ENCODE measurements at places on chromosomes 5 and 9.

DNA sequence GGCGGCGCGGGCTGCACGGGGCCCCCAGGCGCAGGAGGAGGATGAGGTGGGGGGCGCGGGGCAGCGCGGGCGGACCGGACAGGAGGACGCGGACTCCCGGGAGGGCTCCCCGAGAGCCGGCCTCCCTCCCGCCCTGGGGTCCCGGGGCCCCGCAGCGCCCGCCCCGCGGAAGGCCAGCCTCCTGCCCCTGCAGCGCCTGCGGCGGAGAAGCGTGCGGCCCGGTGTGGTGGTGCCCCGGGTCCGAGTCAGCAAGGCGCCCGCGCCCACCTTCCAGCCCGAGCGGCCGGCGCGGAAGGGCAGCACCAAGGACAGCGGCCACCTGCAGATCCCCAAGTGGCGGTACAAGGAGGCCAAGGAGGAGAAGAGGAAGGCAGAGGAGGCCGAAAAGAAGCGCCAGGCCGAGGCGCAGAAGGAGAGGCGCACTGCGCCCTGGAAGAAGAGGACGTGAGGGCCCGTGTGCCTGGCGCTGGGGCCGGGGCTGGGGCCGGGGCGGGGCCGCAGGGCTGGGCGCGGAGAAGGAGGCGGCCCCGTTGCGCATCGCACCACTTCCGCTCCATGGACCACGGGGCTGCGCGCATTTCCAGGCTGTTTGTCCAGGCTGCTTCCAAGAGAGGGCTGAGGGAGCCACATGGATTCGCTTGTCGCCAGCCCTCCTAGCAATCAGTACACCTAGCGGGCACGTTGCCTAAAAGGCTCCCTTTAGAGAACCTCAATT lies 86.0 kb downstream of the ANKRD33B start:
- no peak overlapping the region for H3K27ac ChIP-seq
- DNase-seq, result no peak
- no peaks in the 10 kb centered on the region for H3K27me3 ChIP-seq
- H3K4me3 ChIP-seq, result no peak overlapping the region

DNA sequence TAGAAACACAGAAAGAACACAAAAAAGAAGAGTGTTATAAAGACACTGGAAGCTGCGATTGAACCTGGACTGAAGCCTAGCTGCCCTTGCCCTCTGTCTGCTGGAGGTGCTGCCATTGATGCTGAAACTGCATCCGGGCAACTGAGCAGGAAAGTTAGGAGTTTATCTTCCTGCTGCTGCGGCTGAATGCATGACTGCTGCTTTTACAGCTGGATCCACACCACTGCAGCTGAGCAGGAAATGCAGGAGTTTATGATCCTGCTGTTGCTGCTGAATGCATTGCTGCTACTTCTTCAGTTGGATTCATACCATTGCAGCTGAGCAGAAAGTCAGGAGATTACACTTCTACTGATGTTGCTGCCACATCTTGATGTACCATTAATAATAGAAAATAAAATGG lies 21.8 kb upstream of the JAKMIP2 start:
- H3K4me1 ChIP-seq, result no peaks in the 10 kb centered on the region
- H3K4me3 ChIP-seq, result no peak overlapping the region
- DNase-seq, result no peak
- no peak overlapping the region for H3K27ac ChIP-seq
- H3K27me3 ChIP-seq, result peaks cover 3% of the 10 kb centered on the region
- H3K36me3 ChIP-seq, result no peaks in the 10 kb centered on the region

- peaks cover 12% of the 10 kb centered on the region for H3K27me3 ChIP-seq
- H3K27ac ChIP-seq, result no peak overlapping the region
- peaks cover 11% of the 10 kb centered on the region for H3K36me3 ChIP-seq
- DNase-seq, result peak; percentile 31
Observed at GRCh38 chr9:110048976-110049698, 158.8 kb downstream of the C9orf152 start.

DNA sequence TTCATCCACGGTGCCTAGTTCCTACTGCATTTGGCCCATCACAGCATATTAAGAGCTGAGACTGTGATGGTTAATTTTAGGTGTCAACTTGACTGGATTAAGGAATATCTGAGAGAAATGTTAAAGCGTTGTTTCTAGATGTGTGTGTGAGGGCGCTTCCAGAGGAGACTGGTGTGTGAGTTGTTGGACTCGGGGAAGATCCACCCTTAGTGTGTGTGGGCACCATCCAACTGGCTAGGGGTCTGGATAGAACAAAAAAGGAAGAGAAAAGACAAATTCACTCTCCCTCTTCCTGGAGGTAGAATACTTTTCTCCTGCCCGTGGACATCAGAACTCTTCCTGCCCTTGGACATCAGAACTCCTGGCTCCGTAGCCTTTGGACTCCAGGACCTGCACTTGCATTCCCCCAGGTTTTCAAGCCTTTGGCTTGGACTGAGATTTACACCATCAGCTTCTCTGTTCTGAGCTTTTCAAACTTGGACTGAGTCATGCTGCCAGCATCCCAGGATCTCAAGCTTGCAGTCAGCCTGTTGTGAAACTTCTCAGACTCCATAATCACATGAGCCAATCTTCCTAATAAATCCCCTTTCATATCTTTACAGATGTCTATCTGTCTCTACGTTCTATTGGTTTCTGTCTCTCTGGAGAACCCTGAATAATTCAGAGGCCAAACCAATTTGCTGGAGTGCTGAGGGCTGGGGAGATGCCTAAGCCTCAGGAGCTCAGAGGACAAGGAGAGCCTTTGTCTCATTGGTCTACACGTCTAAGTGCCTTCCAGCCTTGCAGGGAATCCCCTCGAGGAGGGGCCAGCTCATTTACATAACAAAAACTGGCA lies 164.5 kb downstream of the DCP2 start:
- H3K27me3 ChIP-seq, result no peaks in the 10 kb centered on the region
- H3K27ac ChIP-seq, result no peak overlapping the region
- DNase-seq, result no peak
- no peak overlapping the region for H3K4me3 ChIP-seq
- no peaks in the 10 kb centered on the region for H3K36me3 ChIP-seq

GRCh38 chr5:174448662-174449061 lies 275.7 kb upstream of the MSX2 start:
- no peaks in the 10 kb centered on the region for H3K36me3 ChIP-seq
- no peaks in the 10 kb centered on the region for H3K4me1 ChIP-seq
- H3K27ac ChIP-seq, result no peak overlapping the region
- peaks cover 6% of the 10 kb centered on the region for H3K27me3 ChIP-seq

- no peak for DNase-seq
- H3K27me3 ChIP-seq, result peaks cover 50% of the 10 kb centered on the region
- H3K36me3 ChIP-seq, result no peaks in the 10 kb centered on the region
- no peak overlapping the region for H3K27ac ChIP-seq
- H3K4me1 ChIP-seq, result peaks cover 6% of the 10 kb centered on the region
Observed at GRCh38 chr5:14148890-14149671, 5.9 kb downstream of the TRIO start.

- peak overlapping the region; percentile 70 for H3K27ac ChIP-seq
- H3K36me3 ChIP-seq, result no peaks in the 10 kb centered on the region
- peaks cover 18% of the 10 kb centered on the region for H3K4me1 ChIP-seq
- no peak overlapping the region for H3K4me3 ChIP-seq
Observed at GRCh38 chr5:76790632-76791290, 28.1 kb upstream of the F2RL1 start.

- no peak overlapping the region for H3K4me3 ChIP-seq
- H3K4me1 ChIP-seq, result peaks cover 1% of the 10 kb centered on the region
- no peak for DNase-seq
- no peak overlapping the region for H3K27ac ChIP-seq
Observed at GRCh38 chr5:119532637-119533036, 80.3 kb downstream of the HSD17B4 start.

DNA sequence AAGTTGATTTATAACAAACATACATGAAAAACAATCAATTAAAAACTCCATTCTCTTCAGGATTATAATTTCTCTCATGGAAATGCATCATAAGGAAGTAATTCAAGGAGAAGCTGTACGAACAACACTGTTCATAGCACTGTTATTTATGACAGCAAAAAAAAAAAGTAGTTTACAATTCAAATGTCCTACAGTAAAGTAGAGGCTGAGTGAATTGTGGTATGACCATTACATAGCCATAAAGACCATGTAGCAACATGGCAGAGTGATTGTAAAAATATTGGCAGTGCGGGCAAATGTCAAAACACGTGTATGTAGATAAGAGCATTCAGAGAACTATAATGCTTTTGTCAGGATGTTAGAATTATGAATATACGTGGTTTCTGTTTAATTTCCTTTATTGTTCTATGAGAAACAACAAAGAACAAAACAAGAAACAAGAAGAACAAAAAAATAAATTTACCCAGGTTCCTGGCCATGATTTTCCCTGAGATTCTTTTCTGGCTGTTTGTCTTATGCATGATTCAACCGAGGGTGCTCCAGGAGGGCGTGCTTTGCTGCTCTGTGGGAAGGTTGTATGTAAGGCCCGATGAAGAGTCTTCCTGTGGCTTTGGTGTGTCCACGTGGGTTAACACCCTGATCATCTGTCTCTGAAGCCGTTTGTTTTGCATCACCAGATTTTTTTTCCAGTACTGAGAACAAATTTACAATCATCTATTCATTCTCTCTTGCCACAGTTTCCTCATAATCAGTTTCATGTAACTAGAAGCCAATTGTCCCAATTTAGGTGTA lies 28.8 kb downstream of the GCNT4 start:
- DNase-seq, result peak; percentile 55
- peaks cover 4% of the 10 kb centered on the region for H3K36me3 ChIP-seq
- H3K4me3 ChIP-seq, result peak overlapping the region; percentile 8
- no peak overlapping the region for H3K27ac ChIP-seq
- H3K27me3 ChIP-seq, result no peaks in the 10 kb centered on the region
- H3K4me1 ChIP-seq, result peaks cover 32% of the 10 kb centered on the region

GRCh38 chr9:36006549-36007315 lies 30.0 kb upstream of the RECK start:
- DNase-seq, result no peak
- no peak overlapping the region for H3K27ac ChIP-seq
- H3K27me3 ChIP-seq, result peaks cover 5% of the 10 kb centered on the region
- H3K4me1 ChIP-seq, result peaks cover 22% of the 10 kb centered on the region

DNA sequence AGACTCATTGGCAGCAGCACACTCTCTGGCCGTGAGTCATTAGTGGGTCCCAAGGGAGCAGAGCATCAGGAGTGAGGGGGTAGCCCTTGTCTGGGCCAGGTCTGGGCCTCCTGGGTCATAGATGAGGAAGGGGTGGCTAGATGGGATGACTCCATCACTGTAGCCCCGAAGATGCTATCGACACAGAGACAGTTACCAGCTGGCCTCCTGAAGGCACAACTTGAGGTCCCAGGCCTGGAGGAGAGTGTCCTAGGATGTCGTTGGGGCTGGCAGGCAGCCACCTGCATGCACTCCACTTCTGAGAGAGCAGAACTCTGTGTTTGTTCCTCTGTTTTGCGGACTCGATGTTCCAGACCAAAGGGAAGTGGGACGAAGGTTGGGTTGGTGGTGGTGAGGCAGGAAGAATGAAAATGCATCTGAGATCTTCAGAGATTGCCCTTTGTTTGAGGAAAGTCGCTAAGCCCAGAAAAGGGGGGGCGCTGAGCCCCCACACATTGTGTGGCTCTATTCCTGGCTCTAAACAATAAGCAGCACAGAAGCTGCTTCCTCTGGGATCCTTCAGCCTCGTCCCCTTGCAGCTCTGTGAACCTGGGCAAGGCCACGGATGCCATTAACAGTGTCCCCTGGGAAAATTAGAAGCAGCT lies 4.7 kb downstream of the BTNL9 start:
- no peaks in the 10 kb centered on the region for H3K4me1 ChIP-seq
- H3K27ac ChIP-seq, result no peak overlapping the region
- H3K4me3 ChIP-seq, result no peak overlapping the region
- no peaks in the 10 kb centered on the region for H3K36me3 ChIP-seq

GRCh38 chr9:102521097-102521755 lies 473.9 kb upstream of the CYLC2 start:
- no peak for DNase-seq
- no peaks in the 10 kb centered on the region for H3K4me1 ChIP-seq
- H3K36me3 ChIP-seq, result no peaks in the 10 kb centered on the region
- H3K27me3 ChIP-seq, result no peaks in the 10 kb centered on the region
- H3K27ac ChIP-seq, result no peak overlapping the region

DNA sequence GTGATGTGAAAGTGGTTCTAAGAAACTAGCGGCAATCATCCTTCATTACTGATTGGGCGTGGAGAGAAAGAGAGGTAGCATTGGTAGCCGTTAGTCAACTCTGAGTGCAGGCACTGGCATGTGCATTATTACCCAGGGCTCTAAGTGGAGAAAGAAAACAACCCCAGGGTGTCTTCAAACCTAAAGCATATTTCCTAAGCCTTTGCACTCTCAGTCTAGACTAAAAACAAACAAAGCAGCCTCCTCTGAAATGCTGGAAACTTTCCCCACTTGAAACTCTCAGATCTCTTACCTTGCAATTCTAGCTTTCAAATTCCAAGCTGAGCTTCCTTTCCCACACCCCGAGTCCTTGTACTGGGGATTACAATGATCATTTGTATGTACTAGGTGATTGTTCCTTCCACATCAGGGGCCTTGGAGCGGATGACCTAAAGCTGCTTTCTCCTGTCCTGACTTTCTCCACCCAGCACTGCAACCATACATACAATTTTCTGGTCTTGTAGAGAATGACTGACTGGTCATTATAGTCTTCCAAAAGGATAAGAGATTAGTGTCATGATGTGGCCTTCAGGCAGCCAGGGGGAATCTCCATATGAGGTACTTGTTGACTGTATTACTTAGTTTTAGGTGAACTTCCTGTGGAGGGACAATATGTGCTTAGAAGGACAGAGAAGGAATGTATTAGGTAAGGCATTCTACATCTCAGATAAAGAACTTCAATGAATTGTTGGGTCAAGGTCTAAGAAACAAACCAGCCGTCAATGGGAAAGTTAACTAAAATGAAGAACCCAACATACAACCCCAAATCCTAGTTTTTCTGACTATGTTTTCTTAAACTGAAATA lies 98.3 kb upstream of the CDKN2B start:
- DNase-seq, result no peak
- H3K4me3 ChIP-seq, result no peak overlapping the region
- peaks cover 5% of the 10 kb centered on the region for H3K4me1 ChIP-seq
- H3K27ac ChIP-seq, result no peak overlapping the region
- no peaks in the 10 kb centered on the region for H3K36me3 ChIP-seq

- no peak overlapping the region for H3K27ac ChIP-seq
- H3K36me3 ChIP-seq, result no peaks in the 10 kb centered on the region
- peaks cover 10% of the 10 kb centered on the region for H3K4me1 ChIP-seq
- H3K27me3 ChIP-seq, result no peaks in the 10 kb centered on the region
- no peak overlapping the region for H3K4me3 ChIP-seq
- no peak for DNase-seq
Observed at GRCh38 chr5:131114754-131115153, 50.3 kb downstream of the HINT1 start.

DNA sequence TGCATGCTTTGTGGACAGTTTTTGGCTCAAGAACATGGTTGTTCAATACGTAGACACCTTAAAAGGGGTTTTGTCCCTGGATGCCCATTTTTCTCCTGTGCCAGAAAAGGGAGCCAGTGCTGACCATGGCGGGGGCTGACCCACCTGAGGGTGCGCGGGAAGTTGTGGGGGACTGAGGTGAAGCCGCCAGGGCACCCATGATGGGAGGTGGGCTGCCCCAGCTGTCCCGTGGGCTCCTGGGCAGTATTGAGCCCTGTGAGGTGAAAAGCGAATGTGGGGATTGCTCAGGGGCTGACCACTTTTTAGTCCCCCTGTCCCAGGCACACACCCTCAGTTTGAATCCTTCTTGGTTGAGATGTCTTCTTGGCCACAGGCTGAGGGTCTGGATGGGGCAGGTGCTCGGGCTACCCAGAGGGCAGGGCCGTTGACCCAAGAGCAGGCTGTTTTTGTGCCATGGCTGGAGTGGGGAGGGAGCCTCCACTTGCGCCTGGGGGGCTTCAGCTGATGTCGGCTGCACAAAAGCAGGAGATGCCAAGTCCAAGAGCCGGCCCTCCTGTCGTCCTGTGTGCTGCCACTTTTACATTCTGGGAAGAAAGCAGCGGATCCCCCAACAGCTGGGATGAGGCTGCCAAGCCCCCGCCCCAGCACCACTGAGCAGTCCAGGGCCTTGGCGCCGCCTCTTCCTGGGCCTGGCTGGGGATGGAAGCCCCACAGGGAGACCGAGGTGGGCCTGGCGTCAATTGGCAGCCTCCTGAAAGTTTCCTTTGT lies 120.1 kb downstream of the WNK2 start:
- no peaks in the 10 kb centered on the region for H3K27me3 ChIP-seq
- no peaks in the 10 kb centered on the region for H3K4me1 ChIP-seq
- H3K36me3 ChIP-seq, result no peaks in the 10 kb centered on the region
- no peak for DNase-seq

Measured in activated naive CD4-positive, alpha-beta T cell treated with anti-CD3 and anti-CD28 coated beads for 36 hours (primary cell).